ENCODE measurements at places on chromosomes 1 and 21. TPM values are rescaled to one million over a fixed set of nuclear protein-coding genes. Genes with fewer than 3 reads are reported as not detected.

The LPAR3 gene
- polyA plus RNA-seq = 0.54 TPM

DNA sequence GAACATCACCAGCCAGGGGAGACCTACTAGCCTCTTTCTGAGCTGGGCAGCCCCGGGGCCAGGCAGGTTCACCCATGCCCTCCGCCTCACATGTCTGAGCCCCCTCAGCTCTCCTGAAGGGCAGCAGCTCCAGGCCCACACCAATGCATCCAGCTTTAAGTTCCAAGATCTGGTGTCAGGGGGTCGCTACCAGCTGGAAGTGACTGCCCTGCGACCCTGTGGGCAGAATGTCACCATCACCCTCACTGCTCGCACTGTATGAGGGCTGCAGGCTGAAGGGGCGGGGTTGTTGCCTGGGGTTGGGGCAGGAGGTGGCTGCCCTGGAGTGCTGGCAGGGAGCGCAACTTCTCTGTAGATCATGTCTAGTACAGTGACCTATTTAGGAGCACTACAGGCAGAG is 8.5 kb upstream of the PTPN7 start:
- H3K27ac ChIP-seq = no peak overlapping the region
- DNase-seq = no peak
- H3K36me3 ChIP-seq = no peaks in the 10 kb centered on the region
- peaks cover 21% of the 10 kb centered on the region for H3K4me1 ChIP-seq

- H3K4me1 ChIP-seq = no peaks in the 10 kb centered on the region
- no peaks in the 10 kb centered on the region for H3K36me3 ChIP-seq
- no peak overlapping the region for H3K4me3 ChIP-seq
- no peak for DNase-seq
- no peaks in the 10 kb centered on the region for H3K27me3 ChIP-seq
Observed at GRCh38 chr1:232877365-232878028, 72.3 kb downstream of the MAP10 start.

GRCh38 chr1:180248731-180249681 is 18.9 kb downstream of the LHX4 start:
- H3K36me3 ChIP-seq = no peaks in the 10 kb centered on the region
- no peak overlapping the region for H3K27ac ChIP-seq
- DNase-seq = no peak
- no peaks in the 10 kb centered on the region for H3K27me3 ChIP-seq
- no peaks in the 10 kb centered on the region for H3K4me1 ChIP-seq

DNA sequence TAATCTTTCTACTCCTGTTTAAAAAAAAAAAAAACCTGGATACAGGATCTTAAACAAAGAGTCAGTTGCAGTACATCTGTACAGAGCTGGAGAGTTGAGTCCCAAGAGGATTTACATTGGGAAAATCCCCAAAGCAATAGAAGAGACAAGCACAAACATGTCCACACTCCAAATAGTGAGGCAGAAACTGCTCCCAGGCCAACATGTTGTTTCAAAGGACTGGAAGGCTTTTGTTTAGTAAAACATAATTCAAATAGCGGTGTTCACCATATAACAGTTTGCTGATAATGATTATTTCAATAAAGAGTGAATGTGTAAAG is 425.4 kb downstream of the ADGRL2 start:
- no peaks in the 10 kb centered on the region for H3K36me3 ChIP-seq
- no peak for DNase-seq
- H3K27me3 ChIP-seq = no peaks in the 10 kb centered on the region
- no peak overlapping the region for H3K27ac ChIP-seq
- no peak overlapping the region for H3K4me3 ChIP-seq

The ASTN1 gene
- polyA plus RNA-seq = not detected

The CBR3 gene
- 5.0 TPM for polyA plus RNA-seq

DNA sequence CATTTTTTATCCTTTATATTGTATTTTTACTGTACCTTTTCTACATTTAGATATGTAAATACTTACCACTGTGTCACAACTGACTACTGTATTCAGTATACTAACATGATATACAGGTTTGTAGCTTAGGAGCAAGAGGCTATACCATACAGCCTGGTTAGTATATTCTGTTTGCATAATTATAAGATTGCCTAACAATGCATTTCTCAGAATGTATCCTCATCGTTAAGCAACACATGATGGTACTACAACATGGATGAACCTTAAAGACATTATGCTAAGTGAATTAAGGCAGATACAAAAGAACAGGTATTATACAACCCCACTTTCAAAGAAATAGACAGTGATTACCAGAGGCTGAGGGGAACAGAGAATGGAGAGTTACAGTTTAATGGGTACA is 62.7 kb downstream of the RUSC1 start:
- no peaks in the 10 kb centered on the region for H3K4me1 ChIP-seq
- no peak overlapping the region for H3K27ac ChIP-seq
- no peak for DNase-seq

The FMO3 gene
- polyA plus RNA-seq = not detected

DNA sequence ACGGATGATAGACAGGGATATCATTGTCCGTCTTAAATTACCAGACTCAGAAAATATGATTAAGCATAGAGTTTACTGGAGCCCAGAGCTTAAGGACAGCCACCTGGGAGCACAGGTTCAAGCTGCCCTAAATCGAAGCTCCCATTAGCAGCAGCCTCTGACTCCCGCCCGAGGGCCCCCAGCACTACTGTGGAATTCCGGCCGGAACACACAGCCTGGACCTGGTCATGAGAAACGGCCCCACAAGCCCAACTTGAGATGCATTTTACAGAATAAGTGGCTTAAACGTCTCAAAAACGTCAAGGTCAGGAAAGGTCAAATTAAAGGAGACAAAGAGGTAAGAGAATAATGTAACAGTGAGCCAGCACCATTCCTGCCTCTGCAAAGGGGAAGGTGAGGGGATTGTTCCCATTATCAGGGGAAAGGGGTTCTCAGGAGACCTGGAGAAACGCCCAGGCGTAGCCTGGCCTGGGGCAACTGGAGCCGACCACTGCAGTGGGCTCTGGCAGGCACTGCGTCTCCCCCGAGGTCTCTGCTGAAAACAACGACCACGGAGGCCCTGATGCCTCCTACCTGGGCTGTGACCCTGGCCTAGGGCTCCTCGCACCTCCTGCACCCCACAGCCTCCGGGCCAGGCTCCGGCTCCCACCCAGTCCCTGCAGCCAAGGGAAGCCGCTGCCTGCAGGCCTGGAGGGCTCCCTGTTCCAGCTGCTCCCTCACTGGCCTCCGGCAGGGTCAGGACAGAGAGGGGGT is 11.5 kb upstream of the COL6A1 start:
- H3K4me1 ChIP-seq = peaks cover 21% of the 10 kb centered on the region
- DNase-seq = no peak
- no peaks in the 10 kb centered on the region for H3K27me3 ChIP-seq
- H3K4me3 ChIP-seq = no peak overlapping the region

The DSCAM gene
- polyA plus RNA-seq = not detected

DNA sequence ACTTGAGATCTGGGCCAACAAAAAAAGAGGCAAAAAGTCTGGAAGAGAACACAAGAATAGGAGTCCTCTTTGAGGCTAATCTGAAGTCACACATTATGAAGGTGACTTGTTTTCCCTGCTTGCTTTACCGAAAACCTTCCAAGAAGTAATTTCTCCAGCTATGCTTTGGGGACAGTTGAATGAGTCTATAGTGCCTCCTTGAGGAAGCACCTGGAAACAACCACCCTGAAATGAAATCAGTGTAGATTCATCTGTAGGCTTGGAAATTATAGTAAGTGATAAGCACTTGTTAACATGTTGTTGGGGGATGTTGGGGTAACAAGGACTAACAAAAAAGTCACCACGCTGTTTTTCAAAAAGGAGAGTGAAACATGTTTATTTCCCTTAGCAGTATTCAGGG is 23.4 kb upstream of the RPTN start:
- H3K27me3 ChIP-seq = no peaks in the 10 kb centered on the region
- H3K27ac ChIP-seq = no peak overlapping the region
- no peaks in the 10 kb centered on the region for H3K4me1 ChIP-seq
- no peak for DNase-seq
- no peak overlapping the region for H3K4me3 ChIP-seq

The CXADR gene
- polyA plus RNA-seq = 1.5 TPM

- no peak overlapping the region for H3K4me3 ChIP-seq
- no peak for DNase-seq
- H3K4me1 ChIP-seq = peaks cover 28% of the 10 kb centered on the region
- peak overlapping the region; percentile 85 for H3K27ac ChIP-seq
- no peaks in the 10 kb centered on the region for H3K27me3 ChIP-seq
- no peaks in the 10 kb centered on the region for H3K36me3 ChIP-seq
Observed at GRCh38 chr1:205595435-205595834, 36.4 kb downstream of the ELK4 start.

GRCh38 chr1:40204856-40205255 is 42.9 kb upstream of the TMCO2 start:
- no peak overlapping the region for H3K27ac ChIP-seq
- H3K4me1 ChIP-seq = no peaks in the 10 kb centered on the region
- no peaks in the 10 kb centered on the region for H3K27me3 ChIP-seq
- H3K4me3 ChIP-seq = no peak overlapping the region
- H3K36me3 ChIP-seq = peaks cover 31% of the 10 kb centered on the region

The NUDT17 gene
- polyA plus RNA-seq = 5.7 TPM

DNA sequence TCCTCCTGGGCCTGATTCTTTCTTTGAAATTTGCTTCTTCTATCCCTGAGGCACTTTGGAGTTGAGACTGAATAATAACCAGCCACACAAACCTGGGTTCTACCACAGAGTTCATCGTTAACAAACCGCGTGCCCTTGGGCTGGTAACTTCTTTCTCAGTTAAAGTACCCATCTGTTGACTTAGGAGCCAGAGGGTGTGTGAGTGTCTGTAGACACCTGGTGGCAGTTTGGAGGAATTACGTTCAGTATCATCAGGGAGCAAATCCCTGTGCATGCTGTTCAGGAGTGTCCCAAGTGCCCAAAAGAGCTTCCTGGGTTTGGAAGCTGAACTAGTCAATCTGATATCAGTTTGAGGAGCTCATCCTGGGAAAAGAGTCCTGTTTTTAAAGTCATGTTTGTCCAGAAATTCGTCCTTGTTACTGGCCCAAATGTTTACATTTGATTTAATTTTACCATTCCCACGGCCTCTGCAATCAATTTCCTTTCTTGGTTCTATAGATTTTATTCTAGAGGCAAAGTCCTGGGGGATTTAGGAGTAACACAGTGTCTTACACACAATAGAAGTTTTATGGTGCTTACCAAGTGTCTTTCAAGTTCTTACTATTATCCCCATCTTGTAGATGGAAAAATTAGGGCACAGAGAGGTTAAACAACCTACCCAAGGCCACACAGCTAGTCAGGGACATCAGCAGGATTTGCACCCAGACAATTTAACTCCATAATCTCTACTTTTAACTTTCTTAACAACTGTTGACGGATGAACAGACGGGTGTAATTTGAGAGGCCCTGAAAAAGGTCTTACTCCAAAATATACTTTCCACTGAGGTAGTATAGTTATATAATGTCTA is 26.7 kb upstream of the RPTN start:
- DNase-seq = peak; percentile 24
- no peaks in the 10 kb centered on the region for H3K27me3 ChIP-seq
- no peak overlapping the region for H3K27ac ChIP-seq
- H3K4me1 ChIP-seq = no peaks in the 10 kb centered on the region
- no peaks in the 10 kb centered on the region for H3K36me3 ChIP-seq

- no peak for DNase-seq
- peaks cover 6% of the 10 kb centered on the region for H3K27me3 ChIP-seq
- H3K4me1 ChIP-seq = peaks cover 3% of the 10 kb centered on the region
- no peak overlapping the region for H3K4me3 ChIP-seq
Observed at GRCh38 chr1:230430499-230430898, 4.4 kb upstream of the PGBD5 start.

- DNase-seq = no peak
- no peak overlapping the region for H3K4me3 ChIP-seq
- no peaks in the 10 kb centered on the region for H3K4me1 ChIP-seq
- H3K36me3 ChIP-seq = no peaks in the 10 kb centered on the region
- no peaks in the 10 kb centered on the region for H3K27me3 ChIP-seq
- H3K27ac ChIP-seq = no peak overlapping the region
Observed at GRCh38 chr1:27006683-27007082, 6.0 kb downstream of the TENT5B start.

- H3K27me3 ChIP-seq = no peaks in the 10 kb centered on the region
- no peaks in the 10 kb centered on the region for H3K36me3 ChIP-seq
- DNase-seq = peak; percentile 56
Observed at GRCh38 chr1:54671985-54672608, 30.5 kb downstream of the MROH7 start.

- no peaks in the 10 kb centered on the region for H3K36me3 ChIP-seq
- no peak for DNase-seq
- peaks cover 12% of the 10 kb centered on the region for H3K4me1 ChIP-seq
- no peaks in the 10 kb centered on the region for H3K27me3 ChIP-seq
- H3K4me3 ChIP-seq = no peak overlapping the region
- H3K27ac ChIP-seq = no peak overlapping the region
Observed at GRCh38 chr21:41428847-41429246, 2.8 kb downstream of the MX1 start.

The TTC22 gene
- polyA plus RNA-seq = 2.0 TPM

The CASZ1 gene
- polyA plus RNA-seq = 1.1 TPM

The C1orf105 gene
- polyA plus RNA-seq = not detected

- no peaks in the 10 kb centered on the region for H3K4me1 ChIP-seq
- no peaks in the 10 kb centered on the region for H3K27me3 ChIP-seq
- DNase-seq = no peak
- H3K27ac ChIP-seq = no peak overlapping the region
- H3K4me3 ChIP-seq = no peak overlapping the region
Observed at GRCh38 chr1:245459621-245460020, 304.8 kb downstream of the KIF26B start.

DNA sequence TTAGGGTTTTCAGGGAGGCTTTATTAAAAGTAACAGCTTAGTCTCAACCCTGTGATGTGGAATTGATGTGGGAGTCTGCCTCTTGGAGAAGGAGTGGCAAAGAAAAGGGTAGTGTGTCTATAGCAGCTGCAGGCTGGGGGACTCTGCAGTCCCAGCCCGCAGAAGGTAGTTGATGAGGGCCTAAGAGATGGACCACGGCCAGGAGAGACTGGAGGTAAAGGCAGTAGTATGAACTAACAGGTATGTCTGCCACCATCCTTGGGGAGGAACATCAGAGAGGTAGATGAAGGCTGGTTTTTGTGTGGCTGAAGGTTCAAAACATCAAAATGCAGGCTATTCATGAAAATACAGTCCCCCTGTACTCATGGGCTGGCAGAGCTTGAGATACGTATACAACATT is 112.1 kb downstream of the KCTD3 start:
- H3K27ac ChIP-seq = no peak overlapping the region
- no peak overlapping the region for H3K4me3 ChIP-seq
- H3K4me1 ChIP-seq = no peaks in the 10 kb centered on the region
- no peak for DNase-seq
- H3K36me3 ChIP-seq = no peaks in the 10 kb centered on the region
- H3K27me3 ChIP-seq = no peaks in the 10 kb centered on the region

- DNase-seq = no peak
- peaks cover 14% of the 10 kb centered on the region for H3K4me1 ChIP-seq
- peak overlapping the region; percentile 67 for H3K27ac ChIP-seq
- no peaks in the 10 kb centered on the region for H3K27me3 ChIP-seq
Observed at GRCh38 chr1:234768171-234768568, 158.2 kb upstream of the IRF2BP2 start.

The UBASH3A gene
- 57.1 TPM for polyA plus RNA-seq

The ACTL8 gene
- not detected for polyA plus RNA-seq

The SPRR1B gene
- polyA plus RNA-seq = not detected

- no peak overlapping the region for H3K4me3 ChIP-seq
- no peaks in the 10 kb centered on the region for H3K27me3 ChIP-seq
- H3K27ac ChIP-seq = no peak overlapping the region
- no peaks in the 10 kb centered on the region for H3K36me3 ChIP-seq
- no peak for DNase-seq
Observed at GRCh38 chr1:58734630-58735029, 34.8 kb upstream of the MYSM1 start.

GRCh38 chr1:200228081-200228480 is 181.8 kb downstream of the ZNF281 start:
- no peaks in the 10 kb centered on the region for H3K36me3 ChIP-seq
- no peak overlapping the region for H3K4me3 ChIP-seq
- H3K27ac ChIP-seq = no peak overlapping the region
